Activated CD4-positive, alpha-beta T cell treated with anti-CD3 and anti-CD28 coated beads, Interleukin-2, amount 10 ng/mL, durations not matched to agents 7 days and 5 days (primary cell): ENCODE measurements at places on chromosomes 12 and 14.

DNA sequence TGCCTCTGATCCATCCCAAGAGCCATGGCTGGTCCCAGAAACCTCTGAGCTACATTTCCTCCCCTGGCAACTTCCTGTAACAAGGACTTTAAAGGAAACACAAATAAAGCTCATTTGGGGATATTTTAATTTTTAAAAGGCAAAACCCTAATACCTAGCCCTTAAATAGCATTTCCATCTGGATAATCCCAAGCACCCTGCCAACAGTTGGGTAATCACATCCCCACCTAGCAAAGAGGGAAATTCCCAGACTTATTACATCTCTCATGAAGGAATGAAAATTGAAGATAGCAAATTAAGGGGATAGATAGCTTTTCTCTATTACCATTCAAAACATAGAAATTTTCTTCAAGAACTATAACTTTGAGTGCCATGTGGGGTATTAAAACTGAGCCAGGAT, 213.7 kb upstream of the BMP4 start:
- no peak for DNase-seq

- no peak for DNase-seq
Observed at GRCh38 chr14:57179273-57179672, 89.4 kb downstream of the EXOC5 start.

GRCh38 chr12:40209886-40210285, 14.9 kb upstream of the LRRK2 start:
- no peak for DNase-seq

- DNase-seq: no peak
Observed at GRCh38 chr12:1919763-1920162, 1.3 kb upstream of the CACNA2D4 start.

DNA sequence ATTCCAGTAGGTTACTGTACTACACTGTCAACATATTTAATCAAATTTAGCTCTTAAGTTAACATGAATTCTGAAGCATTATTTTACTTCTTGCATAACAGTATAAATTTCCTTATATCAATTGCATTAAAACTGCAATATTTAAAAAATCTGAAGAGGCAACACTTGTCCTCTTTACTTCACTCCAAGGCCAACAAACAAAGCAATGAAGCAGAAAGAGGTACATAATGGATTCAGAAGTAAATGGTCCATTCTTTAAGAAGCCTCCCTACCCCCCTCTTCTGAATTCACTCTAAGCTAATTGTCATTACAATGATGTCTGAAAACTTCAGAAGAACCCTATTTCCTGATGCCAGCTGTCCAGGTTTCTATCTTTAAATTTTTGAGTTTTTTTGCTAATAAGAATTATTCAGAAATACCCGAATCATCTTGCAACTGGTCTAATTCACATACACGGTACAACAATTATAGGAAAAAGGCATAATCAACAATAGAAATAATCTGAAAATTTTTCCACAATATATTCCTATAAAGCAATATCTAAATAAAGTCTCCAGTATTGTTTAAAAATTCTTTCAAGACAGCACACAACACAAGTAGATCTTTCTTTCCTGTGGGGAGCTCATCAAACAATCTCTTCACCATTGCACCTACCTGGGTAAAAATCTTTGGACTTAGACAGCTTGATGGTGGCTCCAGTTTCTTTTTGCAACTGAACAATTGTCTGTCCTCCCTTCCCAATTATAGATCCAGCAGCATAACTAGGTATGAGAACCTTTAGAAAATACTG, 2.9 kb downstream of the NOVA1 start:
- DNase-seq: no peak

GRCh38 chr14:96568621-96569020, 66.4 kb downstream of the PAPOLA start:
- no peak for DNase-seq

DNA sequence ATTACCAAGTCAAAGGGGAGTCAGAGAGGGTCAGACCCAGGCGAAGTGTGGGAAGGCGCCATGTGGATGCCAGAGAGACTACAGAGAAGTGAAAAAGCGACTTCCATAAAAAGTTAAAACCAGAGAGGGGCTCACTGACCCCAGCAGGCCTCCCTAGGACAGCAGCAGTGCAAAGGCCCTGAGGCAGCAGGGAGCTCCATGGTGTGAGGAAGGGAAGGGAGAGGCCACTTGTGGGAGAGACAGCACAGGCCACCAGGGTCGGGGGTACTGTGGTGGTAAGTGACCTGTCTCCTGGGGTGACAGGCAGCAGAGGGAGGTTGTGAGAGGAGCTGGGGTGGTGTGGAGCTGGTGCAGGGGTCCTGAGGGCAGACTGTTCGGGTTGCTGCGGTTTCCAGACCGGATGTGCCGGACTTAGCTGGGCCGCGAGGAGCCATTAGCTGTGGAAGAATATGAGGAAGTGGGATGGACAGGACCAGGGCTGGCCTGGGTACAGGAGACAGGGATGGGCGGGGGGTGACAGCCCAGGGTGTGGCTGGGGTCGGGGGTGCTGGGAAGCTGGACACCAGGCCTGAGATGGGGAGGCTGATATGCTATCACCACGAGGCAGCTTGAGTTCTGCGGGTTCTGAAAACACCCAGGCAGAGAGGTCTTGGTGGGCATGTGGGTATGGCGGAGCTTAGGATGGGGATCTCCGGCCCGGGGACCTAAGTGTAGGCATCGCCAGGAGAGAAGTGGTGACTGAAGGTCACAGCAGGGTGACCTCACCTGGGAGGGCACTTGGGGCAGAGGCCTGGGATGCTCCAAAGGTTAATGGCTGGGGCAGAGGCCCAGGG, 22.7 kb downstream of the SETD1B start:
- no peak for DNase-seq

- no peak for DNase-seq
Observed at GRCh38 chr12:105930557-105931503, 207.9 kb downstream of the NUAK1 start.

DNA sequence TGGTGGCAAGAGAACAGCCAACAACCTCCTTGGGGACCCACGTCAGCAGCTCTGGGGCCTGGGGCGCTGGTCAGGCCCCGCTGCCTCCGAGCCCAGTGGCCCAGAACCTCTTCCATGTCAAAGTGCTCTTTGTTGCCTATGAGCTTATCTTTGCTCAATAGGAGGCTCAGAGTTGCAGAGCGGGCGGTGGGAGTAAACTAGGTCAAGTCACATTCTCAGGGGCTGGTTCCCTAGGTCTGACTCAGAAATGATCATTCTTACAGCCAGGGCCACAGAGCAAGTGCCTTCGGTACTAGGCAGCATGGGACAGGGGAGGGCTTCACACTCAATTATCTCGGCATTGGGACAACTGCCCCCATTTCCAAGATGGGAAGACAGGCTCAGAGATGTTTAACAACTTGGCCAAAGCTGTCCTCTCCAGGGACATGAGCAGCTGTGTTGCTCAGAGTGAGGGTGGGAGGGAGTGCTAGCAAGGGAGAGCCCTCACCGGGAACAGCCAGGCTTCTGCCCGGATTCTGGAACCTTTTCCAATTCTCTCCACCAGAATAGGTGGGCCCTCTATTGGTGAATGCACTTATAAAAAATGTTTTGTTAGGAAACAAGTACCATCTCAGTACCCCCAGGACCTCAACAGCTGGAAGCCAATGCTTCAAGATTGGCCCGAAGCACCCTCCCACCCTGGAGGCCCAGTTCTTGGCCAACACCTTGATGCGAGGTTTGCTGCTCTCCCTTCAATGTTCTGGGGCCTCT, 11.9 kb downstream of the SLC25A29 start:
- DNase-seq: no peak

GRCh38 chr14:21326972-21327371, 47.1 kb downstream of the RPGRIP1 start:
- DNase-seq: no peak
